ENCODE measurements at places on chromosomes 2 and 18. TPM values are rescaled to one million over a fixed set of nuclear protein-coding genes. Genes with fewer than 3 reads are reported as not detected.
A peak's percentile ranks its signal among the peaks of the same experiment; 100 is the strongest.

DNA sequence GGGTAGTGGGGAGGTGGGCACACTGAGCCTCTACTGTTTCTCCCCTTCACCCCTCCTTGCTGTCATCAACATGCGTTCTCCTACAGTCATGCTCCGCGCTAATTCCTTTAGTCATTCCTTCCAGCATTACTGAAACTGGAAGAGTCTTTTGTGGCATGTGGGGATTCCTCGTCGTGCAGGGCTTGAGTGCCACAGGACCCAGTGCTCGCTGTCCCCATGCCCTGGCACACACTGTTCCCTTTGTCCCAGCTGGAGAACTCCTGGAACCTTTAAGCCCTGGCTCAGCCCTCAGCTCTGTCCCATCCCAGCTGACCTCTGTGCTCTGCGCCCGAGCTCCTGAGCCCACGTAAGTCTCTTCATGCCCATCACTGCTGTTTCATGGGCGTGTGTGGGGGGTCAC, 42.1 kb downstream of the ODC1 start:
- DNase-seq, result no peak

- DNase-seq, result no peak
Measured at GRCh38 chr2:171018522-171018921, 89.5 kb downstream of the GORASP2 start.

DNA sequence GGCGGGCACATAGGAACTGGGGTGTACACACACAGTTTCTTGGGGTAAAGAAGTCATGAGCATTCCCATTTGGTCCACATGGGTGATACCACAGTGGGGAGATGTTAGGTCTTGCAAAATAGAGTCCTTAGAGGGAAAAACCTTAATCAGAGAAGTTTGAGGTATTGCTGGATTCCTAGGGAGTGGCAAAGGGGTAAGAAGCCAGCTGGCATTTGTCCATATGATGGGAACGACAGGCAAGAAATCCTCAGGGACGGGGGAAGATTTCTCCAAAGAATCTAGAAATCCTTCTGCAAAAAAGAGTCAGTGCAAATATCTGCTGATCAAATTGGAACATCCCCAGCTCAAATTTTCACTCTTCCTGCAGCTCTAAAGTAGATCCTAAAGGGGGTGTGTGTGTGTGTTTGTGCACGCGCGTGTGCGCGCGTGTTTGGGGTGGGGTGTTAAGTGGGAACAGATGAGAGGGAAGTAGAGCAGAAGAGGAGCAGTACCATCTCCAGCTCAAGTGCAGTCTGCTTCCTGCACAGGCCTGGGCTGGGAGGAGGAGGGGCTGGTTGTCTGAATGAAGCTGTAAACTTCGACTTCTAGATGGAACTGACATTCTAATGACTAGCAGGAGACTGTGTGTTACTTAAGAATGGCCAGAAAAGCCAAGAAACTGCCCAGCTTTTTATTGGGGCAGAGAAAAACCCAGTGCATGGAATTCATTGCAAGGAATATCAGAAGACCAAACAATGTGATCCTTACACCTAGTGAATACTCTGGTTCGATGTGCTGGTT, 168.0 kb downstream of the SPP2 start:
- peak; percentile 46 for DNase-seq

DNA sequence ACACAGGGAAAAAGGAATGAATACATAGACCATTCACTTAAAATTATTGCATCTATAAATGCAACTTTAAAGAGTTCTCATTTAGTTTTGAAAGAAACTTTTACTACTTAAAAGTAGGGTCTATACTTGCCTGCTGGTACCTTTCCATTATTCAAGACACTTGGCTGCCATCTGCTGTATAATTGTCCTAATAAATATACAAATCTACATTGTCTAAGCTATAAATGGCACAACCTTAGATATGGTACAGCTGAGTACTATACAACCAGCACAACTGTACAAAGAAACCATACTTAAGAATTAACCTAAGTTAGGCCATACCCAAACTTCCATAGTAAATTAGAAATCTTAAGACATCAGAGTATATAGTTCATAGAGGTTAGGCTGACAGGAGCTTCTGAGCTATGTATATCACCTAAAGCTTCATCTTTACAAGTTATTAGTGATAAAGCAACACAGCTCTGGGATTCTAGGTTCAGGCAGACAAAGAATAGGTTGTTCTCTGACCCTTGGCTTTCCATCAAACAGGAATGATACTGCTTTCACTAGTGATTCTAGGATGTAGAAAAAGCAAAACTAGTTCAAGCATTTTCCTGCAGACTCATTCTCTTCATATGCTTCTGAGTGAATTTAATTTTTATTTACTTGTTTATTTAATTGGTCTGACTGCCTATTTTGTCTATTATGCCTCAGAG, 22.1 kb downstream of the EXOC6B start:
- no peak for DNase-seq

The GPR75 gene
- 2.4 TPM for total RNA-seq

DNA sequence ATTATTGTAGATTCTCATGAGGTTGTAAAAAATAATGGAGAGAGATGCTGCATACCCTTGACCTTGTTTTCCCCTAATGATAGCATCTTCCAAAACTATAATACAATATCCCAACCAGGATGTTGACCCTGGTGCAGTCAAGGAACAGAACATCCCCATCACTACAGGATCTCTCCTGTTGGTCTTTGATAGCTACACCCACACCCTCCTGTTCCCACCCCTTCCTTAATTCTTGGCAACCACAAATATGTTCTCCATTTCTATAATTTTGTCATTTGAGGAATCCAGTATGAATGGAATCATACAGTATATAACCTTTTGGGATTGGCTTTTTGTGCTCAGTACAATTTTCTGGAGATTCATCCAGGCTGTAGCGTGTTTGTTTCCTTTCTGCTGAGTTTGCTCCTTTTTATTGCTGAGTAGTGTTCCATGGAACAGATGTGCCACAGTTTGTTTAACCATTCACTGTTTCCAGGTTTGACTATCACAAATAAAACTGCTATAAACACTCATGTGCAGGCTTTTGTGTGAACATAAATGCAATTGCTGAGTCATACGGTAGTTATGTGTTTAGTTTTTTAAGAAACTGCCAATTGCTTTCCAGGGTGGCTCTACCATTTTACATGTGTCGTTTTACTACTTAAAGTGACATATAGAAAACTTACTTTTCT, 22.2 kb downstream of the MCFD2 start:
- DNase-seq, result no peak

- no peak for DNase-seq
Measured at GRCh38 chr18:70068981-70069380, 121.3 kb upstream of the CD226 start.

DNA sequence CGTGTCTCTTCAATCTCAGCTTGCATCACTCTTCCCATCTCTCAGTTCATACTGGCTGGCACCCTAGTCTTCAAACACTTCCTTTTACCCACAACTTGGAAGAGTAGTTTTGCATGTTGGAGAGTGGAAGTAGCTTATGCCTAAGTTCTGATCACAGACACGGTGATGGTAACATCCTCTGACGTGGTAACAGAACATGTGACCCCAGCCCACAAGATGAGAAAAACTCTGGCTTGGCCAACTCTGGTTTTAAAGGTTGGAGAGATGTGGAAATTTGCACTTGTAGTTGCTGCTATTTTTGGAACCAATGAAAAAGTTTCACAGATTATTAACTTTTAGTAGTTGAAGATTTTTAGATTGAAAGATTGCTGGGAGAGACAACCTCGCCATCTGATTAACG, 155.4 kb upstream of the SLC35G4 start:
- DNase-seq, result no peak

DNA sequence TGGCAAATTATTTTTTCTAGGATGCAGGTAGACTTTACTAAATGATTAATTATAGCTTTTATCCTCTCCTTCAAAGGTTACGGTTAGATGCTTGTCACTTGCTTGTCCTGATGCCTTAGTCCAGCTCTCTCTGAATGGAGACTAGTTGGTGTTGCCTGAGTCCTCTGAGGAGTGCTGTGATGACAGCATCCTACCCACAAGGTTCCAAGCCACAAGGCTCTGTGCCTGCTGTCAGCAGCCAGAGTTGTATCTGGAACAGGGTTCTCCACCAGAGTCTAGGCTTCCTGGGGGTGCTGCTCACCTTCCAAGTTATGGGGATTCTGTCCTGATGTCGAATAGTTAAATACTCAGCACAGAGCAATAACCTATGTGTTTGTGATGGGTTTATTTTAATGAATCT, 125.7 kb downstream of the GALNT1 start:
- DNase-seq, result no peak

DNA sequence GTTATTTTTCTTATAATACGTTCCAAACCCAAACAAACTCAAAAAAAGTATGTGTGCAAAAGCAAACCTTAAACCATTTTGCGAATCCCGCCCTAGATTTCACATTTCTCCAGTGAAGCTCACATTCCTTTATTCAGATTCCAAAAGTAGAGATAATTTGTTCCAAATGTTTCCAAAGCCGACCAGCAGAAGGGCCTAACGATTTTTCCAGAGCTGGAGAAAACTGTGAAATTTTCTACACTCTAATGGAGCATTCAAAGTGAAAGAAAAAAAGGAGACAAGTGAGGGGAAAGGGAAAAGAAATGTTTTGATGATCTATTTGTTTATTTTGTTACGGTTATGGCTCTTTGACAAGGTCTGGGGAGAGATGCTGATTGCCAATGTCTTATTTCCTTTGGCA, 286.5 kb upstream of the SLC14A2 start:
- DNase-seq, result peak; percentile 73

- no peak for DNase-seq
Measured at GRCh38 chr2:61218817-61219170, 56.8 kb downstream of the C2orf74 start.

DNA sequence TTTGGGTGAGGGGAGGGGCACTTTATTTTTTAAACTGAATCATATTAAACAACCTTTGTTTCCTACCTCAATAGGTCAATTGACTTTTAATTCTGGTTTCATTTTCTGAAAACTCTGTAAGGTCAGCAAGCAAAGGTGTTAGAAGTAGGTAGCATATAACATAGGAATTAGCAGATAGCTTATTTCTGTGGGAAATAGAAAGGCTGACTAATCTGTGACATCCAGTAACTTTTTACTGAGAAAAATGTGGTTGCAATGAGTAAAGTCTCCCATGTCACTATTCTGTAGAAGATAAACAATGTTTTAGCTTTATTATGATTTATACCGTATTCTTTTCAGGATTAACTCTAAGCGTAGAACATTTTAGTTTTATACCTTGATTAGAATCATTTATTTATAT, 240.4 kb downstream of the PLCL1 start:
- DNase-seq, result peak; percentile 15

The SALL3 gene
- not detected for total RNA-seq

DNA sequence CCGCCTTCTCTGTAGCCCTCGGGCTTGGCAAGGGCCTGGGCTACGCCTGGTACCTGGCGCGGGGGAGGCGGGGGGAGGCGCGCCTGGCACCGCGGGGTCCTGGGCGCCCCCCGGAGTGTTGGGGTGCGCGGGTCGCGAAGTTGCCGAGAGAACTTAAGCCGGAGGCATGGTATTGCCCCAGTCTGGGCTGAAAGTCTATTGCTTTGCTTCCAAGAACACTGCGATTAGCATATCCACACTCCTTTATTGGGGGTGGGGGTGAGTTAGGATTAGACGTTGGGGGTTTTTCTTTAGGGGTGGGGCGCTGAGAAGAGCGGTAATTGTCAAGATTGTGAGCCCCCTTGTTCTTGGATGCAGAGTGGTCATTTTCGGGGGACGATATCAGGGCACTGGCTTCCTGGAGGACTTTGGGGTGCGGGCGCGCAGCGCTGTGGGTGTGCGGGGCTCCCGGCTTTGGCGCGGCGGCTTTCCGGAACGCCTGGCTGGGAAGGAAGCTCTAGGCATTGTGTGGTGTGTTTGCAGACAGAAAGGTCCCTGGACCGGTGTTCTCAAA, 798 bp downstream of the TANC1 start:
- no peak for DNase-seq

GRCh38 chr2:30514134-30514847, 67.2 kb downstream of the LCLAT1 start:
- peak; percentile 69 for DNase-seq

DNA sequence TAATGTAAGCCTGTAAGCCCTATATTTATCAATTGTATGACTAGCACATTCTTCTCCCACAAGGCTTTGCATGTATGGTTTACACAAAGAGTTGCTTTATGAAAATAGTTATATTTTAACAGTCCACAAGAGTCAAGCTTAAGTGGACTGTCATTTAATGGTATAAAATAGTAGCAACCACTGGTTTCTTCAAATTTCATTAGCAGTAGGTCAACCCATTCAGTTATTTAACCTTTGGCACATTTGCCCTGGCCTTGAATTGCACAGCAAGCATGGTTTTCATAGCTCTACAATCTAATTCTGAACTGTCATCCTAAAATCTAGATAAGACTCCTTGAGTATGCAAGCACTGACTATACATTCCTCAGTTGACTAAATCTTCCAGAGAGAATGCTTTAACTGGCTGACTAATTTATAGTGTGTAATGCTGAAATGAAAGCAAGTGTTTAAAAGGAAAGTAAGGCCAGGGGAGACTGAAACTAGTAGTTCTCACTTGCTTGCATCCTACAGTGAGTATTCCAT, 1.8 kb downstream of the DPP4 start:
- peak; percentile 89 for DNase-seq

DNA sequence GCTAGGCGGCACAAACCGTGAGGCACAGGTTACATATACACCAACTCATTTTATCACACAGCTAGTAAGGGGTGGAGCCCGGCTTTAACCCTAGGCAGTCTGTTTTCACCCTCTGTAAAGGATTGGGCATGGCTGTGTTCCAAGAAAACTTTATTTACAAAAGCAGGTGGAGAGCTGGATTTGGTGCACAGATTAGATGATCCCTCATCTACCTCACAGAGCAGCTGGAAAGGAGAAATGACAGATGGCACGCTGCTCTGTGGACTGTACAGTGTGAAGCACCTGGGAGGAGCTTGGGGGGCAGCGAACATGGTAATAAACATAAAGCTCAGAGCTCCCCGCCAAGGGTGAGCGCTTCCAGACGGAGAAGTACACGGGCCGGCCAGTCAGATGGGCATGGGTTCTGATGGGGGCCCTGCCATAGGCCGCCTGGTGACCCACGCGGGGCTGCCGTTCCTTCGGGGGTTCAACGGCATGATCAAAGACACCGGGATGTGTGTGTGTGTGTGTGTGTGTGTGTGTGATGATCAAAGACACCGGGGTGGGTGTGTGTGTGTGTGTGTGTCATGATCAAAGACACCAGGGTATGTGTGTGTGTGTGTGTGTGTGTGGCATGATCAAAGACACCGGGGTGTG, 862 bp upstream of the TMEM177 start:
- DNase-seq, result no peak

- peak; percentile 46 for DNase-seq
Measured at GRCh38 chr2:240205348-240205747, 64.9 kb upstream of the OTOS start.

The MTCL1 gene
- total RNA-seq, result 60.6 TPM

The MFSD2B gene
- total RNA-seq, result not detected

The ANKRD53 gene
- total RNA-seq, result 6.5 TPM

DNA sequence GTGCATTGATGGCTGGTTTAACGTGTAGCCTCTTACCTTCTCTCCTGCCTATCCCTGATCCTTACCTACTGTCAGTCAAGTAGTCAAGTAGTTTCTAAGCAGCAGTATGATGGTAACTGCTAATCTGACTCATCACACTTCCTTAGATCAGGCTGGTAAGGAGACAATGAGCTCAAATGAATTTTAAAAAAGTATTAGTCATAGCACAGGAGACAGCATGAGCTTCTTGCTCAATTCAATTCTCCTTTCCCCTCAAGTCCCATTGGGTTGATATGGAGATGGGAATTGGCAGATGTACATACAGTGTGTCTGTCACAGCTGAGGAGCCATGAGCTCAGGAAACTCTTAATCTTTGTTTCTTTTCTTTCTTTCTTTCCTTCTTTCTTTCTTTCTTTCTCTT, 799.7 kb downstream of the LRP1B start:
- peak; percentile 35 for DNase-seq

GRCh38 chr2:177164584-177165052, 48.0 kb upstream of the HNRNPA3 start:
- DNase-seq, result peak; percentile 86

Measured in fibroblast of the aortic adventitia (primary cell).